ENCODE measurements at places on chromosomes 12 and 14.

- no peak for DNase-seq
Measured at GRCh38 chr14:85263916-85264675, 265.8 kb upstream of the FLRT2 start.

- DNase-seq: no peak
Measured at GRCh38 chr12:105910030-105910429, 228.7 kb downstream of the NUAK1 start.

DNA sequence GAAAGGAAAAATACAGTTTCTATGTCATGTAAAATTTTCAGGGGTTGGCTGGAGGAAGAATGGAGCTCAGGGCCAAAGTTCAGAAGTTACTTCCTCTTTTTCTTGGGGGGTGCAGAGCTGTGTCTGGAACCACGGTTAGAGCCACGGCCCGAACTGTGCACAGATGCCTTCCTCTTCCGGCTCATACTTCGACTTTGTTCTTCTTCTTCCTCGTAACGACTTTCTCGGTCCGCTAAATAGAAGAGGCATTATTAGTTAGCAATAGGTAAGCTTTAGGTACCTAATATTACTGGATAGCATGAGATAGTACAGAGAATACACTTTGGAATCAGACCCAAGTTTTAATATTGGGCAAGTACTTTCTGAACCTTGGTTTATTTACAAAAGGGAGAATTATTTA lies 31.2 kb downstream of the SUPT16H start:
- DNase-seq: no peak

DNA sequence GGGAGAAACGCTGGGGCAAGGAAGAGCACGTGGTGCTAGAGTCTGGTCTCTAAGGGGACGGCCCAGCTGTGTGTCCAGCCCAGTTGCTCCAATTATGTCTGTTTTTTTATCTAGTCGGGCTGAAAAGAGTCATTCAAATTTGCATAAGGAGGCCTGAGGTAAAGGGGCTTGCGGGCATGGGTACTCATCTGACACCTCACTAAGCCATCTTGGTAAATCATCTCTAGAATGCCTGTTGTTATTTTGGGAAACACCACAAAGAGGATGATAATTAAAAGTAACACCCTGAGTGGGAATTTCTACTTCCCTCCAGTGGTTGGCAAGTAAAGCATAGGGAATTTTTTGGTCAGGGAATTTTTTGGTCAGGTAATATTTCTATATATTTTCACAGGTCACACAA lies 196.1 kb upstream of the ALG10B start:
- no peak for DNase-seq

- DNase-seq: no peak
Measured at GRCh38 chr12:129776977-129777667, 126.7 kb downstream of the TMEM132D start.

DNA sequence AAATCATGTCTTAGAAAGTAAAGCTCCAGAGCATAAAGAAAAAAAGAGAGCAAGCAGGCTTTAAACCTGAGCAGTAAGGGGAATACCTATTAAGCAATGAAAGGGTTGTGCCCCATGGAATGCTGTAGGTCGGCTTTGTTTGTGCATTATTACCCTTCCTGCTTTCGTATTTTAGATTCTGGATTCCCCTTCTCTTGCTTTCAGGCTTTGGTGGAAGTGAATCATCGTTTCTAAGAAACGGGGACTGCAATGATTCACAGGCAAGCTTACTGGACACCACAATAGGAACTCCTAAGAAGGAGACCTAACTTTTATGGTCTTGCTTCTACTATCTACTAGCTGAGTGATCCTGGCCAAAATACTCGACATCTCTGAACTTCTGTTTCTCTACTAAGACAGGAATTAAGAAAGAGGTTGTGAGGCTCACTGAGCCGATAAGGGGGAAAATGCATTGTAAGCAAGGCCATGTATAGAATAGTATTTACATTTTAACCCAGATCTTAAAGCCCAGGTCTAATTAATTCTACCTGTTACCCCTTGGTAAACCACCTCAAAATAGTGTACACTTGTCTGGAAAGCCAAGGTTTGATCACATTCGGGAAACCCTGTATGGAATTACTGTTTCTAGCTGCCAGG lies 1.2 kb upstream of the BMAL2 start:
- no peak for DNase-seq

DNA sequence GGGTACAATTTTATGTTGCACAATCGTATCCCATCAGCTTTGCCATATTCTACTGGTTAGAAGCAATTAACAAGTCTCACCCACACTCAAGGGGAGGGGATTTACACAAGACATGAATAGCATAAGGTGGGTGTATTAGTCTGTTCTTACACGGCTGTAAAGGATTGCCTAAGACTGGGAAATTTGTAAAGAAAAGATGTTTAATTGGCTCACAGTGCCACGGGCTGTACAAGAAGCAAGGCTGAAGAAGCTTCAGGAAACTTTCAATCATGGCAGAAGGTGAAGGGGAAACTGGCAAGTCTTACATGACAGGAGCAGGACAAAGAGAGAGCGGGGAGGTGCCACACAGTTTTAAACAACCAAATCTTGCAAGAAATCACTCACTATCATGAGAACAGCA lies 231.8 kb upstream of the AMIGO2 start:
- DNase-seq: no peak

- no peak for DNase-seq
Measured at GRCh38 chr12:115341442-115341841, 657.5 kb upstream of the TBX3 start.

- DNase-seq: no peak
Measured at GRCh38 chr12:3896801-3897351, 23.7 kb upstream of the PARP11 start.

DNA sequence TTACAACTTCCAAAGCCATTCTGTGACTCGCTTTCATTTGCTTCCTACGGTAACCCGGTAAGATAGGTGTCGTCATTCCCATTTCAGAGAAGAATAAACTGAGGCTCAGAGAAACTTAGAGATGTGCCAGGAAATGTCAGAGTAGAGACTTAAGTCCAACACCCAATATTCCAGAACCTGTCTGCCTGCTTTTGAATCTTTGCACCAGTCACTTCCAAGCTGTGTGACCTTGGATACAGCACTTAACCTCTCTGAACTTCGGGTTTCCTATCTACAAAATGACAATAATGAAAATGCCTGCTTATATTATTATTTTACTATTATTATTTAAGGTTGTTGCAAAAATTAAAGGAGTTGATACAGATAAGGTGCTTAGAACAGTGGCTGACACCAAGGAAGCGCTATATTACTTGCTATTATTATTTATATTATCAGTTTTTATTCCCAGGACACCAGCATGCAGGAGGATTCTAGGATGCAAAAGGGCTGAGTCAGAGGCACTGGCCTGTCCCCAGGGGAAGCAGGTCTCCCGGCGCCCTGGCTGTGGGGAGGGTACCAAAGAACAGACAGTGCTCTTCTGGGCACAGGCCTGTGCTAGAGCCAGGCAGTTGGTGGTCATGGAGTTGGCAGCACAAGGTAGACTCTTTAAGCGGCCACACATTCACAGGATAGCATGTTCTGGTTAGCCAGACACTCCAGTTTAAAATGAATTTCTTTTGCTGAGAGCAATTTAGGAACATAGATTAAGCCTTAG lies 5.4 kb downstream of the HSPB8 start:
- DNase-seq: no peak

- DNase-seq: no peak
Measured at GRCh38 chr14:100826391-100827100, 628 bp downstream of the MEG3 start.

DNA sequence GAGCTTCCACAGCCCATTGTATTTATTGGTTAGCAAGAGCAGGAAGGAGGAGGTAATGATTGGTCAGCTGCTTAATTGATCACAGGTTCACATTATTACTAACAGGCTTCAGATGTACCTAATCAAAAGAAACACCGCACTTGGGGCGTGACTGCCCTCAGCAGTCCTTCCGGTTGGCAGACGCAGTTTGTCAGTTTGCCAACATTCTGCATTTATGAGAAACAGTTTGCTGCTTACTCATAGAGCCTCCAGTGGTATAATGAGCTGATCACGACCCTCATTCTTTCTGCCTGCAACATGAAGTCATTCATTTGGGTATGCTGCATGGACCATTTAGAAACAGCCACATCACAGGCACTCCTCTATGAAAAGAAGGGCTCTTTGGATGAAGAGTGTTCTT lies 42.5 kb upstream of the PPM1H start:
- no peak for DNase-seq

DNA sequence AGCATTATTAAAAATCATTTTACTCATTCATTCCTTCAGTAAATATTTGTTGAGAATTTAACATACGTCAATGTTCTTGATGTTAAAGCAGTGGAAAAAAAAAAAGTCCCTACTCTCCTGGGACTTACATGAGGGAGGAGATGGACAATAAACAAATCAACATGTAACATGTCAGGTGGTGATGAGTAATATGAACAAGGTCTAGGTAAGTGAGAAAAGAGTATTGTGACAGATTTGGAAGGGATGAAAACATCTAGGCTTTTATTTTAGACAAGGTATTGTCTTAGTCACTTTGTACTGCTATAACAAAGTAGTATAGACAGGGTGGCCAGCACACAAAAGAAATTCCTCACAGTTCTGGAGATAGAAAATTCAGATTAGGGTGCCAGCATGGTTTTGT lies 167.2 kb downstream of the FSCB start:
- no peak for DNase-seq

GRCh38 chr14:104348741-104349140 lies 210.4 kb downstream of the KIF26A start:
- DNase-seq: no peak

- no peak for DNase-seq
Measured at GRCh38 chr12:105457026-105457425, 126.5 kb downstream of the C12orf75 start.

DNA sequence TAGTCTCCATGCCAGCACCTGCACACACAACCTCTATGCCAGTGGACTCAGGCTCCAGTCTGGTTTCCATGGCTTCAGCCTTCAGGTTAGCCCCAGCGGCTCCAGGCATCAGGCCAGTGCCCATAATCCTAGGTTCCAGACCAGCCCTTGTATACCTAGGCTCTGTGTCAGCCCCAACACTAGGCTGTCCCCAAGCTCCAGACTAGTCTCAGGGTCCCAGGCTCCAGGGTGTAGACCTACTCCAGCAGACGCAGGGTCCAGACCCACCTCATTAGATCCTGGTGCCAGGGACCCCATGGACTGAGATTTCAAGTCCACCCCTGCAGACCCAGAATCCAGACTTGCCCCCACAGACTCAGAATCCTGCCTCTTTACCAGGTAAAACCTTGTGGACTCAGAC lies 275.9 kb downstream of the SLC16A7 start:
- no peak for DNase-seq

DNA sequence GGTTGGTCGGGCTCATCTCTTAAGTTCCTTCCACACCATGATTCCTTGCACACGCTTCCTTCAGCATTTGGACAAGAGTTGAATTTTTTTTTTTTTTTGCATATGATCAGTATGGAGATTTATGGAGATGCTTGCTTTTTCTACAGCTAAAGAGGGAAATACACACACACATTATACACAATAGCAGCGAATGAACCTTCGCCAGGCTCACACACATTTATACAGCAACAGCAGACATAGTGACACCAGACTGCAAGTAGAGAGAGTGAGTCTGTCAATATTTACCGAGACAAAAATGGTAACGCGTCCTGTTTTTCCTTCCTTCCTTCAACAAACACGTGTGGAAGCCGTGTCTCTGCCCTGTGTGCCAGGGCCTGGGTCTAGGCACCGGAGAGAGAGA lies 897.9 kb downstream of the BCL11B start:
- no peak for DNase-seq

DNA sequence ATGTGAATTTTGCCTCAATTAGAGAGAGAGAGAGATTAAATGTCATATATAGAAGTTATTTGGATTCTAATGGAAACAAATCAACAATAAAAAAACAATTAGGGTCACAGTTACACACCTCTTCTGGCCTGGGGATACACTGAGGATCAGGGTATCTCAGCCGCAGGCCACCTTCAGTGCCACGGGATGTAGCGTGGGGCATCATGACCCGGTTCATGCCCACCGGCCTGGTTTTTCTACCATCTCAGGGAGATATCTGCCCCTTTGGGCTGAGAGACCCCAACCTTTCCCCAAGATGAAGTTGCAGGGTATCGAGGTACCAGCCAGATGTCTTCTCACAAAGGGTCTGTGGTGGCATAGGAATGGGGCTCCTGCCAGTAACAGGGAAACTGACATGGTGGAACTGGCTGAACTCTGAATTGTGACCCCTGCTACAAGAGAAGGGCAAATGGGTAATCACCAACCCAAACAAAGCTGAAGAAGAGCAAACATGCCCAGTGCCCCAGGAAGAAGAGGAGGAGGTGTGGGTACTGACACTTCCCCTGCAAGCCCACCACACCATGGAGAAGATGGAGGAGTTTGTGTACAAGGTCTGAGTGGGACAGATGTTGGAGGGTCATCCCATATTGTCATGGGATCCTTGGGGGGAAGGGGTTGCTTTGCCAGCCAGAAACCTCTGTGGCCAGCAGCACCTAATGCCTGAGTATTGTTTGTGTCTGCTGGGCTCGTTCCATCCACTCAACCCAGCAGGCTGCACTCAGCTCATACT lies 19.5 kb downstream of the SERPINA3 start:
- no peak for DNase-seq

GRCh38 chr12:48419116-48419935 lies 53.0 kb upstream of the ANP32D start:
- DNase-seq: no peak

GRCh38 chr14:51138404-51139103 lies 43.6 kb upstream of the TRIM9 start:
- no peak for DNase-seq

- DNase-seq: no peak
Measured at GRCh38 chr12:112029301-112029700, 16.1 kb downstream of the ERP29 start.

GRCh38 chr14:58547649-58548048 lies 90.1 kb upstream of the DACT1 start:
- DNase-seq: no peak

DNA sequence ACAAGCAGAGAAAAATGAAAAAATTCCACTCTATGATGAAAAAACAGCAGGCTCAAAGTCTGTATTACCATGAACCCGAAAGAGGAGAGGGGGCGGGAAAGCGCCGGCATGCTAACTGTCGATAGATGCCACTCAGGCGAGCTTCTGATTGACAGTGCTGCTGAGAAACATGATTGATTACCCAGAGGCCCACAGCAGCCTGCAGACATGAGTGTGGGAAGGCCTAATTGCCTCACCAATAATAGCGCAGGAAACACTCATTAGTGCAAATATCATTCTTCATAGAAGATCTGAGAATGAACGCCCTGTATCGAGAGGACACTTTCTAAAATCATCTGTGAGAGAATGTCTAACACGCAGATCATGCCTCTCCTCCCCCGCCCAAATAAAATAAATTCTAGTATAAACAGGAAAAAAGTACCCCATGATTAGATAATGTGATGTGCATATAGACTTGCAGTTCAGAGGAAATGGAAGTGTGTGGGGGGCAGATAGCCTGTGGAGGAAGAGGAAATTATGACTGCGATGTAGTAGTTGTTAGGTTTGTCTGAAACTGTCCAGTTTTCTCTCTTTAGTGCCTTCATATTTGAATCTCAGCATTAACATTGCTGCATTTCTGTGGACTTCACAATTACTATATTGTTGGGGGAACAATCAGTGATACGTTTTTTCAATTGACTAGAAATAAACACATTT lies 15.6 kb downstream of the TPH2 start:
- DNase-seq: no peak
